NCI-H1694 treated with DMSO at 0.1 percent for 48 hours (cell line): ENCODE measurements at places on chromosomes 7 and 10.

DNA sequence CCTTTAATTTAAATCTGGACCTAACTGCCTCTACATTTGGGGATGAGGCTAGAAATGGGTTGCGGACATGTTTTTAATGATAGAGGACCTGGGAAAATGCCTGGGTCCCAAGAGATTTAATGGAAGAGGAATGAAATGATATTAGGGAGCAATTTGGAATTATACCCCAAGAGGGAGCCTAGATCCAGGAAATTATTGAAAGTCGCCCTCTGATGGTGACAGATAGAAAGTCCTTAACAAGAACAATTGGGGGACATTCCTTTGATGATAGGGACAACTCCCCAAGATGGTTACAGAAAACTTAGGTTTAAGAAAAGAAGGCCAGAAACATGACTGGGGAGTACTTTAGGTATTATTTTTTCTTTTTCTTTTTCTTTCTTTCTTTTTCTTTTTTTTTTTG lies 9.5 kb upstream of the TSGA13 start:
- peak; percentile 58 for DNase-seq

GRCh38 chr10:34469446-34469845 lies 345.6 kb downstream of the PARD3 start:
- no peak for DNase-seq

DNA sequence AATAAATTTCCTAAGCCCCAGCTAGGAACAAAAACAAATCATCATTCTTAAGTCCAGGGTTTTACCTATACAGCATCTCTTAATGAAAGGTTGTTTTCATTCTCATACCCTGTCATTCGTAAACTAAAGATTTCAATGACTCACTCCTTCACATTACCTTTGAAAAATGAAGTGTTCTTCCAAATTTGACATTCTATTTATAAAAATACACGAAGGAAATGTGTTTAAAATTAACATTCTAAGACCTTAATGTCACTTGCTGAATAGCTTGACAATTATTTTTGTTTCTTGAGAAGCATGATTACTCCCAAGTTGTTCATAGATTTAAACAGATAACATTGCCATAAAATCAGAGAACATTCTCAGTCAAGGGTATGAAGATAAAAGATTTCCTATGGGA lies 1188.3 kb upstream of the SORCS1 start:
- DNase-seq, result no peak

DNA sequence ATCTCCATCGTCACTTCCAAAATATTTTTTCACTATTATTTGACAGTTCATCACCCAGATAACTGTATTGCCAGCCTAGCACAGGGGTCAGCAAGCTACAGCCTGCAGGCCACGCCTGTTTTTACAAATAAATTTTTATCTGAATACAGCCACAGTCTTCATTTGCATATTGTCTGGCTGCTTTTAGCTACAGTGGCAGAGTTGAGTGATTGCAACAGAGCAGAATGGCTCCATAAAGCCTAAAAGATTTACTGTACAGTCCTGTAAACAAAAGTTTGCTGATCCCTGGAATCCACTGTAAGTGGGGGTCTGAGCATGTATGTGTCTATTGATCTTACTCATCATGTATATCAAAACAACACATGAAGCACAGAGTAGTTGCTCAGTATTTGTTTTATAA lies 45.9 kb upstream of the GNAI1 start:
- DNase-seq, result no peak

GRCh38 chr7:131090886-131091692 lies 236.6 kb upstream of the MKLN1 start:
- no peak for DNase-seq

DNA sequence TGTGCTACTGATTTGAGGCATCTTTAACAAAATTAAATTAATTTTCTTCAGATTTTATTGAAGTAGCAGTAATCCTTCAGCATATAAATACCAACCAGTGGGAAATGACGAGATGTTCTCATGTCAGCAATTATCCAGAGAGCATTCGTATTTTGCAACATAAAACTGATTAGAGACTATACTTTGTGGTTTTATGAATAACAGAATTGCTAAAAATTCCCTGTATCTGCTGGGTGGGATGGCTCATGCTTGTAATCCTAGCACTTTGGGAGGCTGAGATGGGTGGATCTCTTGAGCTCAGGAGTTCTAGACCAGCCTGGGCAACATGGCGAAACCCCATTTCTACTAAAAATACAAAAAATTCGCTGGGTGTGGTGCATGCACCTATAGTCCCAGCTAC lies 56.9 kb downstream of the ATAD1 start:
- DNase-seq, result no peak

GRCh38 chr10:27844223-27844622 lies 98.6 kb upstream of the MKX start:
- DNase-seq, result no peak

- DNase-seq, result no peak
Measured at GRCh38 chr7:126436213-126436868, 816.4 kb downstream of the GRM8 start.

DNA sequence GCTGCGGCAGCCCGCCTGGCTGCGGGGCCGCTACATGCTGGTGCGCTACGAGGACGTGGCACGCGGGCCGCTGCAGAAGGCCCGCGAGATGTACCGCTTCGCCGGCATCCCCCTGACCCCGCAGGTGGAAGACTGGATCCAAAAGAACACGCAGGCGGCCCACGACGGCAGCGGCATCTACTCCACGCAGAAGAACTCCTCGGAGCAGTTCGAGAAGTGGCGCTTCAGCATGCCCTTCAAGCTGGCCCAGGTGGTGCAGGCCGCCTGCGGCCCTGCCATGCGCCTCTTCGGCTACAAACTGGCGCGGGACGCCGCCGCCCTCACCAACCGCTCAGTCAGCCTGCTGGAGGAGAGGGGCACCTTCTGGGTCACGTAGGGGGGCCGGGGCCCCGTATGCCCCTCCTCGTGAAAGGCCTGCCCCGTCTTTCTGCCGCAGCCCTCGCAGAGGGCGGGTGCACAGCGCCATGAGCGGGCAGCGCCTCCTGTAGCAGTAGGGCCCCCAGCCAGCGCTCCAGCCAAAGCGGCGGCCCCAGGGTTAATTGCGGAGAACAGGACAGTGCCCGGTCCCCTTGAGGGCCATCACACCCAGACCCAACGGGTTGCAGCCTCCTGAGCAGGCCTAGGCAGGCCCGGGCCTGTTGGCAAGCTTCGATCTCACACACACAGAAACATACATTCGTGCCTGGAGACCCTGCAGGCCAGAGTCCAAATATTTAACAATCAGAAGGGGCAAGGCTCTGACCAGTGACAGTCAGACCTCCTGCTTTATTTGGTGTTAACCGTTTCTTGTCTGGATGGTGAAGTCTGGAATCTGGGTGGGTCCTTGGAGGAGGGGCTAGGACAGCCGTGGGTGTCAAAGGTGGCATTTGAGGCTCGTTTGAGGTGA lies 44.1 kb downstream of the CHST3 start:
- no peak for DNase-seq
